Activated T-helper 2 cell treated with anti-CD3 and anti-CD28 coated beads, Interferon-gamma antibody, Interleukin-2, Interleukin-4, amounts not matched to agents 10 μg/mL and 5 μg/mL and 100 μg/mL, durations not matched to agents 14 hours and 24 hours and 36 hours (primary cell): ENCODE measurements at places on chromosomes 3 and 15. TPM values are rescaled to one million over a fixed set of nuclear protein-coding genes. Genes with fewer than 3 reads are reported as not detected.

ZNF774 gene
- total RNA-seq: 2.7 and 3.6 TPM in 2 replicates

SCN5A gene
- total RNA-seq: not detected in 2 replicates

HHATL gene
- total RNA-seq: not detected in 2 replicates

SOX14 gene
- not detected in 2 replicates for total RNA-seq

CHRM5 gene
- not detected in 2 replicates for total RNA-seq

KIF15 gene
- total RNA-seq: 28.5 and 28.7 TPM in 2 replicates

C3orf80 gene
- 0.25 and 0.30 TPM in 2 replicates for total RNA-seq

ACTRT3 gene
- total RNA-seq: 1.3 and 1.7 TPM in 2 replicates

EIF2A gene
- total RNA-seq: 124 and 126 TPM in 2 replicates

GRCh38 chr3:31402117-31402516, 130.6 kb upstream of the STT3B start:
- DNase-seq: no peak

DNA sequence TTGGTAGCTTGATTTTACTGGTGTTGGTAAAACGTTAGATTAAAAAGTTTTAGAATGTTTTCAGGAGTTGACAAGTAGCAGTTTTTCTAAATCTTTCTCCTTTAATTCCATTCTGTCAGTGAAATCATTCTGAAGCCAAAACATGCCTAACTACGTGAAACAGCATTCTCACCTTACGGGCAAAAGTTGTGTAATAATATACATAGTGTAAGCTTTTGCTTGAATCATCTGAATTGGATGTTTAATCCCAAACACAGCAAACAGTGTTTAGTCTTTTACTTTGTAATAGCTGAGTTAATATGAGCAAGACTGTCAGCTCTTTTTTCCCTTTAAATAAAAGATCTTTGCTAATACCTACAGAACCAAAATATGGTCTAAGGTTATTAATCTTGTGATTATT, 100.6 kb downstream of the CYP19A1 start:
- no peak for DNase-seq

DNA sequence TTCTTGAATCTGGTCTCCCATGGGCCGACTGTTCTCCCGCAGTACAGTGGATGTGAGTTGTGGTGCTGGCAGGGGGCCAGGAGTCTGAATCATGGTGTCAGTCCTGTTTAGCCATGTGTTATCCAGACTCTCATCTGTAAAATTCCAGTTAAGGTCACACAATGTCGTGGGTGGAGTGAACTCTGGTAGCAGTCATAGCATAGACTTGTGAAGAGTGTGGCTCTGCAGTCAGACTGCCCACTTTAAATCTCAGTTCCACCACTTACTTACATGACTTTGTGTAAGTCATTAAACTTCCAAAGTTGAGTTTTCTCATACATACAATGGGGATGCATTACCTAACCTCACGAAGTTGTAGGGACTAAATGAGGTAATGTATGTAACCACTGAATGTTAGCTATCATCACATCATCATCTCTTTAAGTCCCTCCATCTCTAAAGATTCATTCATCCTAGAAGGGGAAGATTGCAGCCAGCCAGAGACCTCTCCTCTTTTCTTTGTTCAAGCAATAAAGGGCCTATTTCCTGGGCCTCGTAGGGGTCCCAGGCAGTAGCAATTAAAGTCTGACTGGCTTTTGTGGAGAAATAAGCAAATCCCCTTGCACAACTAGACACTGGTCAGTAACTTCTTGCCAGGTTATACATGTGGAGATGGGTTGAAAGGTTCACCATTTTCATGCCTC, 93.9 kb downstream of the PCCB start:
- DNase-seq: no peak

DNA sequence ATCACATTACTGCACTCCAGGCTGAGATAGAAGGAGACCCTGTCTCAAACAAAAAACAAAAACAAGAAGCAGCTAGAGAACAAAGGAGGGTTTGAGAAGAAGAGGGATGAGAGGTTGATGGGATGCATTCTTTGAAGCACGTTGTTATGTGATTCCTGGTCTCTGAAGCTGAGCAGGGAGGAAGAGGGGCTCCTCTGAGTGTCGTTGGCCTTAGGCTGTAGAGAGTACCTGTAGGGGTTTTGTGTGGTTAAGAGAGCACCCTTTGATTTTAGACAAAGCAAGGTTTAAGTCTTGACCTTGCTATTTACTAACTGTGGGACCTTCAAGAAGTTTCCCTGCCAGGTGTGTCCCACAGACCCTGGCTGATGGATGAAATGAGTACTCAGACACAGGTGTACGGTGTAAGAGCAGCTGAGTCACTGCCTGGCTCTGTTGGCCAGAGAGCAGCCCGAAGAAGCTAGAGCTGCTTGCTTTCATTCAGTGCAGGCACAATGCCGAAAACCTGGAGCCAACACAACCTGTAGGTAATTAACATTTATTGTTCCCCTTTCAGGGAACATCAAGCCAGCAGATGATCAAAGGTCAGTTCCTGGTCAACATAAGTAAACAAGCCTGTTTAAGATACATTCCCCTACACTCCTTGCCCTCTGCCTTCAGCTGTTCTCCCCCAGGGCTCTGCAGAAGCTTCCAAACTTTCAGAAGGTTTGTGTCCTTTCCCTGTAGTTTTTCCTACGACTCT, 67.2 kb downstream of the LRRK1 start:
- no peak for DNase-seq

DNA sequence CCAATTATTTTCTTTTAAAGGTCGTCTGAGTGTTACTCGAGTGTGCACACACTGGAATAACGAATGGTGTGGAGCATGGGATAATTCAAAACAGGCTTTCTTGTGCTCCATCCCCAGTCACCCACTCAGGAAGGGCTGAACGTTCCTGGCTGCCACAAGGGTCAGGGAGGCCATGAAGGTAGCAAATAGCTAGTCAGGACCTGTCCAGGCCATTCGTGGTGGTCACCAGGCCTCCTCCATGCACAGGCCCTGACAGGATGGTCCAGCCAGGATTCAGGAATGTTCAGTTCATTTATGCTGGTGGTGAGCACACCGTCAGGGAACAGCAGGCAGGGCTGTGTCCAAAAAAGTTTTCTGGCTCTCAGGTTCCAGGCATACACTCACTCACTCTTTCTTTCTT, 11.7 kb upstream of the NR2E3 start:
- DNase-seq: no peak

GRCh38 chr3:141275032-141275422, 43.4 kb downstream of the PXYLP1 start:
- DNase-seq: no peak

- DNase-seq: no peak
These were observed 2.2 kb upstream of the BBX start for GRCh38 chr3:107520535-107520934.

DNA sequence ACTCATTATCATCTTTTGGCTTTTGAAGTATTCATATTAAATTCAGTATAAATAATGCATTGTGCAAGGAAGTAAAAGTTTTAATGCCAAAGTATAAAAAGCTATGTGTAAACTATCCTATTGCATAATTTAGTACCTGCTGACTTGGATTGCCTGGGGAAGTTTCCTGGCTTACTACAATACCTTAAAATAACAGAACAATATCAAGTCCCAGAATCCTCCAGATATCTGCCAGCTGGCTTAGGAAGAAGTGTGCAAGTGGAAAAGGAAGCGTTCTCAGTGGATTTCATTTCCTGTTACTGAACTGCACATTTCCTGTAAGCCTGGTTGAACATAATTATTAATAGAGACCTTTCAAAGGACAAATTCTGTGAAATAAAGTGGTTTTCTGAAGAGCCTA, 236.7 kb downstream of the ADAMTSL3 start:
- no peak for DNase-seq

GRCh38 chr3:157275832-157276231, 115.9 kb upstream of the CCNL1 start:
- DNase-seq: no peak

GRCh38 chr15:74297887-74298286, 61.8 kb downstream of the CCDC33 start:
- no peak for DNase-seq

DNA sequence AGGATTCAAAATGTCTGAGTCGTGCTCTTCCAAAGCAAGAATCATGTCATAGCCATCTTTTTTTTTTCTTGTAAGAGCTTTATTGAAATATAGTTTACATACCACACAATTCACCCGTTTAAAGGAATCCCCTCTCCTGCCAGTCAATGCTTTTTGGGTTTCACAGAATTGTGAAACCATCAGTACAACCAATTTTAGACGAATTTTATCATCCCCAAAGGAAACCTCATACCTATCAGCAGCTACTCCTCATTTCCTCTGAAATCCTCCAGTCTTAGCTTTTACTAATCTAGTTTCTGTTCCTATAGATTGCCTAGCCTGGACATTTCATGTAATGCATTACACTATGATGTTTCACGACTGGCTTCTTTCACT, 39.6 kb downstream of the ADIPOQ start:
- DNase-seq: no peak

GRCh38 chr15:93719921-93720351, 511.4 kb upstream of the MCTP2 start:
- DNase-seq: no peak

DNA sequence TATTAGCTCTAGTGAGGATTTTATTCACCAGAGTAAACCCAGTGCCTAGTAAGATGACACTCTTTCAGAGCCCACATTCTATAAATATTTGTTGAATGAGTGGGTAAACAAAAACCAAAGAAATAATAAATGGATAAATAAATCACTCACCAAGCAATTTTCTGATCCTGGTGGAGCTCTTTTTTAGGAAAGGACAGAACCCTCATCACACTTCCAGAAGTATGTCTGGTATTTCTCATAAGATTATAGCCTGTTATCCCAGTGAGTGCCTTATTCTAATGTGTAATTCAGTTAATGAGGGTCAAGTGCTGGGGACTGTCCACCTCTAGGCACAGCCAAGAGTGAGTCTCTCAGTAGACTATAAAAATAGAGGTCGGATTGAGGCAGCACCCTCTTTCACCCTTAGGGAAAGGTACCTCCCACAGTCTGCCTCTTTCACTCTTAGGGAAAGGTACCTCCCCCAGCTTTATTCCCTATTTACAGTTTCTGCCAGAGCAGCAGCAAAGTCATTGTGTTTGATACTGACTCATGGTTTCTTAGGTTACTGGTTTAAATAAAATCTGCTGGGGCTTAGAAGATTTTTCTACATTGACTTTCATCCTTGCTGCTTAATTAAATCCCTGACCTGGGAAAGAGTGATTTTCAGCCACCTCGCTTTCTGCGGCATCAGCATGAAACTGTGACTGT, 145.0 kb downstream of the STAC start:
- no peak for DNase-seq

DNA sequence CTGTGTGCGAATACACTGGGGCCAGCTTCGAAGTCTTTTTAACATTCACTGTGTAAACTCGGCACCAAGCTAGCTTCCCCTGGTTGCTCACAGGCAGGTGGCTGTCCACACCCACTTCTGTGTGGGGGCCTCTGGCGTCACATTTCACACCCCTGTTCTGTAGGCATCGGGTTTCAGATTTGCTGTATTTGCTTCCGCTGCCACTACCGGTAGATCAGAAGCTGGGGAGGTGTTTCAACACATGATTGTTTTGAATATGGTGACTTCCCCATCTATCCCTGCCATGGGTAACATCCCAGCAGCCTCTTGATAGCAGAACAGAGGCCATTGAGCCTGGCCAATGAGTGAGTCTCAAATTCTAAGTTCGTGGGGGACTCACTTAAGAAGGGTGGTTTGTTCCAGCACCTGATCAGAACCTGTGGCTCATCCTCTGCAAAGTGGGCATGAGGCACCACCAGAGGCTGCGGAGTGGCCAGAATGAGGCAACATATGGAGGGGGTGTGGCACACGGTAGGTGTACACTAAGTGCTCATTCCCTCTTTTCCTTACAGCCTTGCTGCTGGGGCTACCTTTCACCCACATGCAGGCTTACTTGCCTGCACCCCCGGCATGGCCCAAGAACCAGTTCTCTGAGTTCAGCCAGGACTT, 61.5 kb downstream of the IQSEC1 start:
- peak; percentile 79 for DNase-seq

DNA sequence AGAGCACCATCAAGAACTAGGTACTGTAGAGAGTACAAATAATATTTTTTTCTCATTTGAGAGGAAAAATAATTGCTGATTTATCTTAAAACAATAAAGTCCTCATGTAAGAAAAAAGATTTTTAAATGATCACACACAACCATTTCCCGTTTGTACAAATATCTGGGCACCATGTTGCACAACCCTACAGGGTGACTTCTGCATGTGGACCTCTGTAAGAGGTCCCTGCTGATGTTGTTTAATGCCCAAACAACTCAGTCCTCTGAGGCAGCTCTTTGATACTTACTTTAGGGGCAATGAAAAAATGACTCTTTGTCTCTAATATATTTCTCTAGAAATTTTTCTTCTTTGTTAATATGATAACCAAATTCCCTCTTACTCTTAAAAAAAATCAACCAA, 168.1 kb upstream of the SATB1 start:
- DNase-seq: no peak

DNA sequence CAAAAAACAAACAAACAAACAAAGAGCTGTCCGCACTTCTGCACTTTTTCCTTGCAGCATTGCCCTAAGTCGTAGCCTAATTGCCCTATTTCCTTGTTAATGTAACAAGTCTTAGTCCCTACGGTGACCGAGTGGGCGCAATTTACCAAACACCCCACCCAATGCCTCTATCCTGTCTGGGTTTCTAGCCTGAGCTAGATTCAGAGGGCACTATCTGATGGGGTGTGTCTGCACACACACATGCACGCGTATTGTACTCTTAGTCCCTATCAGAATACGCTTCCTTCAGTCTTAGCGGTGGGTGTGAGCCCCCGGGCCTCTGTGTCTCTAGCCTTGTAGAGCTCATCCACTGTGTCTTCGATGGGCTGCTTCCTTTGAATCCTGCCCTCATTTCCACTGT, 125.9 kb upstream of the DLG1 start:
- no peak for DNase-seq

DNA sequence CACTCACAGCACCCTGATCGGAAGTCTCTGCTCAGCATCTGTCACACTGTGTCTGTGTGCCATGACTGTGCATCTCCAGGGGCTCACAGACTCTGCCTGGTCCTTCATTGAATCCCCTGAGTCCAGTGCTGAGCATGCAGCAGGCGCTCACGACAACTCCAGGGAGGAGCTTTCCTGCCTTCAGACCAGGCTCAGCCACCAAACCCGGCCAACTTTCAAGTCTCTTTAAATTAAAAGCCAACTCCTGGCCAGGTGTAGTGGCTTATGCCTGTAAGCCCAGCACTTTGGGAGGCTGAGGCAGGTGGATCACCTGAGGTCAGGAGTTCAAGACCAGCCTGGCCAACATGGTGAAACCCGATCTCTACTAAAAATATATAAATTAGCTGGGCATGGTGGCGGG, 24.2 kb downstream of the GRAMD2A start:
- no peak for DNase-seq

- DNase-seq: no peak
These were observed 31.8 kb upstream of the RYR3 start for GRCh38 chr15:33278816-33279612.

GRCh38 chr3:193589616-193590015, 3.4 kb upstream of the OPA1 start:
- no peak for DNase-seq
